Forelimb muscle (tissue), 1 donor: ENCODE measurements at places on chromosomes 16 and 17. TPM values are rescaled to one million over a fixed set of nuclear protein-coding genes. Genes with fewer than 3 reads are reported as not detected.

KRT31 gene
- 5.9 TPM for polyA plus RNA-seq

KRT38 gene
- not detected for polyA plus RNA-seq

- no peak for DNase-seq
Measured at GRCh38 chr16:54931120-54932014, 702 bp downstream of the IRX5 start.

DNA sequence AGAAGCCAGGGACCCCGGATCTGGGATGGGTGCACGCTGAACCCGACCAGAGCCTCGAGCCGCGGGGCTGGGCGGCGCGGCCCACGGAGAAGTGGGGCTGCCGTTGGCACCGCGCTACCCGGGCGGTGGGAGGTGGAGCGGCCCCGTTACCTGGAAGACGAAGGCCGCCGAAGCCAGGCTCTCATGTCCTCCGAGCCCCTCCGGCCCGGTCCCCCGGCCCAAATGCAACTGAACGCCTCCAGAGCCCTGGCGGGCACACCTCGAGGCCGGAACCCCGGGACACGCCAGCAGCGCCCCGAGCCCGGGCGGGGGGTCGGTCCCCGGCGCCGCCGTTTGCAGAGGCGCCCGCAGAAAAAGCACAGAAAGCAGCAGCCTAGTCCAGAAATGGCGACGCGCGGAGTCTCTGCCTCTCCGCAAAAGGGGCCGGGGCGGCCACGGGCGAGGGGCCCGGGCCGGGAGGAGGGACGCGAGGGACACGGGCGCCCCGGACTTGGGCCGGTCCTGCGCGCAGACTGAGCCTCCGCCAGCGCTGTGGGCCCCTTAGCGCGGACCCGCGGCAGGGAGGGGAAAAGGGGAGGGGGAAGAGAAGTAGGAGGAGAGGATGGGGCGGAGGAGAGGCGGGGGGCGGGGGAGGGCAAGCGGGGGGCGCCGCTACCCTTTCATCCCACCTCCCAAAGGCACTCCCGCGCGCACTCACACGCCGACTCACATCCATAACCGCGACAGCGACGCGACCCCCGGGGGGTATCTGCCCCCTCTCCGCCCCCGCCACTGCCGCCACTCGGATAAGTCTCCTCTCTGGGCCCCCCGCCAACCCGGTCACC is 1.4 kb downstream of the AXIN2 start:
- DNase-seq = no peak

GRCh38 chr16:50642349-50642748 is 38.8 kb downstream of the SNX20 start:
- no peak for DNase-seq
